ENCODE measurements at places on chromosomes 2 and 18.

- no peak for DNase-seq
Measured at GRCh38 chr2:202072226-202072625, 829 bp upstream of the KIAA2012 start.

DNA sequence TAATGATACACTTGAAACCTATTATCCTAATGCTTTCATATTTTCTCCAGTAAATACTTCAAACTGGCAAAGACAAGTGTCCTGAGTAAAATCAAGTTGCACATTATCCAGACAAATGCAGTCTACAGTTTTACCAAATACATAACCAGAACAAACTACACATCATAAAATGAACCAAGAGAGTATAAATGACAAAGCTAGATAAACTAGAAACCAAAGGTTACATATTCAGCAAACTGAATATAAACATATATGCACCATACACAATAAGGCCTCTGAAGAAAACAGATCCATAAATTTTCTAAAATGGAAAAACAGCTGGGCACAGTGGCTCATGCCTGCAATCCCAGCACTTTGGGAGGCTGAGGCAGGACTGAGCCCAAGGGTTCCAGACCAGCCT is 47.0 kb downstream of the HYCC2 start:
- DNase-seq = no peak

GRCh38 chr2:176291809-176292283 is 22.6 kb downstream of the MTX2 start:
- DNase-seq = peak; percentile 22

GRCh38 chr18:64888956-64889355 is 740.1 kb upstream of the LINC00305 start:
- no peak for DNase-seq

- no peak for DNase-seq
Measured at GRCh38 chr2:69509750-69510140, 72.5 kb upstream of the NFU1 start.

DNA sequence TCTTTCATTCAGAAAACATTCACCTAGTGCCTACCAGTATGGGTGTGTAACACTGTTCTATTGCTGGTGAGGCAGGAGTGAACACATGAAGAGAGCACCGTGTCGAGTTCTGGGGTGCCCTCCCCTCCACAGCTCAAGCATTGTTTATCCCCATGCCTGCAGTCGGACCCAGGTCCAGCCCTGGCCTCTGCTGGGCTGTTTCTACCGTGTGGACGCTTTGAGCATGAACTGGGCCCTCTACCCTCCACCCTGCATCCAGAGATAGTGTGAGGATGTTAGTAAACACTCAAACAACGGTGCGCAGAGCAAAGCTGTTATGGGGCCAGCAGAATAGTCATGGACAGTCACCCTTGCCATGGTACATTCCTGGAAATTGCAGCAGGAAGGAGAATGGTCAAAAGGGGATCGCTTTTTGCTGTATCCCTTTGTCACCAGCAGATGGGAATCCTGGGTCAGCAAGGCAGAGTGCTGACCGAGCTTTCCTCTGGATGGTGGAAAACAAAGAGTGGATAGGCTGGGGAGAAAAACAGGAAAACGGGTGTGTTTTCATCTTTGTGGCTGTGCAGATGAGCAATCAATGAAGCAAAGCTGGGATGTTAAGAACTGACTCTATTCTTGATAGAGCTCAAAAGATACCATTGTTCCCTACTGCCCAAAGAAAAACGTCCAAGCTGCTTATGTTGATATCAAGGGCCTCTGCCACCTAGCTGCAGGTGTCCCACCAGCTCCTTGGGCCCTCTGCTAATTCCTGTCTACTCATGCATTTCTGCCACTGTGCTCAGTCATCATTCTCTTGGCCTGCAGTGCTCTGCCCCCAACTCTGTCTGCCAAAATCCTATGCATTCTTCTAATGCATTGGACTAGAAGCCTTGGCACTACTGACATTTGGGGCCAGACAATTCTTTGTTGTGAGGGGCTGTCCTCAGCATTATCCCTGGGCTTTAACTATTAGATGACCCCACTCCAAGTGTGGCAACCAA is 38.7 kb downstream of the REEP1 start:
- DNase-seq = no peak

GRCh38 chr2:73067043-73067442 is 4.5 kb downstream of the SFXN5 start:
- DNase-seq = no peak

DNA sequence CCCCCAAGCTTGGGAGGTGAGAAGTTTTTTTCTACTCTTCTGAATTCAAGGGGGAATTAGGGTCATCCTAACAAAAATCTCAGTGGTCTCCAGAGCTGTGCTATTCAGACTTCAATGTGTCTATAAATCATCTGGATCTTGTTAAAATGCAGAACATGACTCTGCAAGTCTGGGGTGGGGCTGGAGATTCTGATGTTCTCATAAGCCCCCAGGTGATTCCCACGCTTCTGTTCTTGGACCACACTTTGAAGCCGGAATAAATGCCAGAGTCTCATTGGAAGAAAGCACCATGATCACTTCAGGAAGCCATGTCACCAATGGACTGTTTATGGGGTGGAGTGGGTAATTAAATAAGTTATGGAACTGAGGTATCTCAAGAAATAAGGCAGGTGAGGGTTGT is 22.2 kb upstream of the SLC16A14 start:
- DNase-seq = no peak

GRCh38 chr2:127623388-127624319 is 22.3 kb upstream of the GPR17 start:
- no peak for DNase-seq

- no peak for DNase-seq
Measured at GRCh38 chr2:24986372-24986771, 14.6 kb upstream of the DNAJC27 start.

- no peak for DNase-seq
Measured at GRCh38 chr2:62270728-62271127, 74.8 kb downstream of the B3GNT2 start.

- no peak for DNase-seq
Measured at GRCh38 chr2:158772306-158773078, 22.6 kb upstream of the DAPL1 start.

GRCh38 chr2:115214050-115214449 is 771.6 kb downstream of the DPP10 start:
- DNase-seq = no peak

- DNase-seq = no peak
Measured at GRCh38 chr2:151968770-151969470, 129.9 kb downstream of the CACNB4 start.

GRCh38 chr18:69469444-69469919 is 68.8 kb downstream of the DOK6 start:
- peak; percentile 12 for DNase-seq

DNA sequence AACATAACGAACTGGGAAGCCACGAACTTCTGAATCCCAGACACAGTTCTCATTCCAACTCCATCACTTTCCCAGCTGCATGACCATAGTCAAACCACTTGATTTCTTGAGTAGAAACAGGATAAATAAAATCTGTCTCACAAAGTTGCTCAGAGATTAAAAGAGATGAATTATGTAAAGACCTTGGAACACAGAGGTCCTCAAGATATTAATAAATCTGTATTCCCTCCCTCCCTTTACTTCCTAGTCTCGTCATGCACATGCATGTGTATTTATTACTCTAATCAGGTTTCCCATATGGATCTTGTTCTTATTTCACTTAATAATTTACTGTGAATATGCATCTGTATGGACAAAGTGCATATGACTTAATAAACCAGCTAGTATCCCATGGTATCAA is 21.1 kb upstream of the CSRNP3 start:
- DNase-seq = no peak

DNA sequence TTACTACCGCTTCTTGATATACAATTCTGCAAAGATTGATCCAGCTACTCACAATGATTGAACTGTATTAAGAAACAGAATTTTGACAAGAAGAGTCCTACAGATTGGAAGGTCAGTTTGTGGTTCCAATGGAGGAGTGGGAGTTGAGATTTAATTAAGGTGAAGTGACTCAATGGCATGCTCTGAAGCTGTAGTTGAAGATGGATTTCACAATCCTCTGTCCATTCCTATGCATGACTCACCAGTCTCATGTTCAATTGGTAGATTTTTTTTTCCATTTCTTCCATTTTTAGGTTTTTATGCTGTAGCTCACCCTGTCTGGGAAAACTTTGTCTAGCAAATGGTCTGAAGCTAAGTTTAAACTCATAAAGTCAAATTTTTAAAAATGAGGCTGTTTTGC is 83.3 kb downstream of the DPP4 start:
- peak; percentile 30 for DNase-seq

DNA sequence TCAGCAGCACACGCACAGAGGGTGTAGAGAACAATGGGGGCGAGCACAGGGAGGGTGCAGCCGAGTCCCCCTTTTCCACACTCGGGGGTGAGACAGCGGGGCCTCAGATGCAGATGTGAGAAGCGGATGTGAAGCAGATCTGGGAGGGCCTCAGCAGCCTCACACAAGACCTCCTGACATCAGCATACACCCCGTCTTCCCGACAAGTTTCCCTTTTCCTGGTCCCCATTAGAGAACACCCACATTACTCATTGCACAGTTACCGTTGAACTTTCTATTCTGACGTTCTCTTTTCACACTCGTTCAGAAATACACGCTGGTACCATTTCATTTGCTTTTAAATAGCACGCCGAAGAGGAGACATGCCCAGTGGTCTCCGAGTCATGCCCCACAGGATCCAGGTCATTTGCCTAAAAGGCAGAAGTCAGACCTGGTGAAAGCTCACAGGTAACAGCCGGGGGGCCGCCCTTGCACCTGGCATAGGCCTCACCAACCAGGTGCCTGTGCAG is 129.5 kb upstream of the ID2 start:
- no peak for DNase-seq

DNA sequence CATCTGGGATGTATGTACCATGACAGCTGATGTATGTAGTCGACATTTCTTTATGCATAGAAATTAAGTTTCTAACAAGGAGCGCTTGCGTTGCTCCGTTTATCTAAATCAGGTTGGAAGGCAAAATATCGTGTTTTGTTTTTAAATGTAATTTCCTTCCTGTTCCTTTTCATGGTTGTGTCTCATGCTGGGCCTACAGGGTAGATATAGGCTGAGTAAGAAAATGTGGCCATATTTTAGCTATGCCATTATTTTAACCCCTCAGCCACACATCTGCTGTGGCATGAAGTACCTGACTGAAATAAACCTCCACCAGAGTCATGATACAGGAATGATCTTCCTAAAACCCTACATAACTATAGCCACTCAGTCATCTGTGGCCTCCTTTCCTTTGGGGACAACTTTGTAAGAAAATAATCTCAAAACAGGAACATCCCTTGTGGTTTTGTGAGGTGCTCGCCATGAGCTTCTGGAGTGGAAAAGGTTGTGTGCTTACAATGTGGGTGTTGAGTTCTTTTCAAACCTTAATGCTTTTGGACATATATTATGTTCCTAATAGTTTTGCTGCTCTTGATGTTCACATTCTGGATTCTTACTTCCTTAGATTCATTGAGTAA is 214.3 kb downstream of the FAM210A start:
- no peak for DNase-seq

- no peak for DNase-seq
Measured at GRCh38 chr2:113791697-113792590, 35.5 kb upstream of the SLC35F5 start.

All from LoVo (cell line).